ENCODE measurements at places on chromosomes 5 and 9.

DNA sequence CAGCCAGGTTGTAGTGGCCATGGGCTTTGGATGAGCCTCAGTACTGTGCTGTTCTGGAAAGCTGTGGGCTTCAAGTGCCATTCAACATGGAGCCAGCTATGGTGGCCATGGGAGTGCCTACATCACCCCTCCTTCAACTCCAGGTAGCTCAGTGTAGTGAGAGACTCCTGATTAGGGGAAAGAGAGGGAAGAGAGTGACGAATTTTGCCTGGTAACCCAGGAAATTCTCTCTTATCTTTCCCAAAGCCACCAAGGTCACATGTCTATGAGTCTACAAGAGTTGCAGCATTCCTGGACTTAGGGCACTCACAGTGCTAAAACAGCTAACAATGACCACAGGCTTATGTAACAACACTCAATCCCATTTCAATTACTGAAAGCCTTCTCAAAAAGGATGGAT is 81.7 kb upstream of the SPTLC1 start:
- DNase-seq: no peak

DNA sequence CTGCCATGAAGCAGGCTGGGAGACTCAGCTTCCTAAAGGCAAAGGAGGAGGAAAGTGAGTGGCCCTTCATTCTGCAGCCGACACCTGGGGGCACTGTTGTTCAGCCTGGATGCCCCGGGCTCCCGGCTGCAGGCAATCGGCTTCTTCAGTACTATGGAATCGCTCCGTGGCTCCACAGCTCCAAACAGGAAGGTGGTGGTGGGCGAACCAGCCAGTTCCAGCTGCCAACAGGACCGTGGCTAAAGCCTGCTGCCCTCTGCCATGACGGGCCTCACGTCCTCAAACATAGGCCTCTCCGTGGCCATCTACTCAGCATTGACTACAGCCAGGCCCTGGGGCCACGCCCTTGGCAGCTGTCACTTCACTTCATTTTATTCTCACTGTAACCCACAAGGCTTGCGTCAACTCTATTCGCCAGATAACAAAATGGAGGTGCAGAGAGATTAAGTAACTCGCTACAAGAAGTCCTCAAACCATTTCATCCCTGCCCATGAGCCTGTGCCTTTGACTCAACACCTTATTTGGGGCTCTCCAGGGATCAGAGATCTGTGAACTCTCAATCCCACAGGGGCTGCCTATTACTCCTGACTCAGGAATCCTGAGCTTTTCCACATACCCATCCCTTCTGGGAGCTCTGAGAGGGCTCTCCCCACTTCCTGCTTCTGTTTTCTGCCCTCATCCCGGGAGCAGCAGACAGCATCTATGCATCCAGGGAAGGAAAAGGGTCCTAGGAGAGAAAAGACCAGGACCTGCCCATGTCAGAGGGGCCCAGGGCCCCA is 38.0 kb downstream of the PAX5 start:
- DNase-seq: no peak

DNA sequence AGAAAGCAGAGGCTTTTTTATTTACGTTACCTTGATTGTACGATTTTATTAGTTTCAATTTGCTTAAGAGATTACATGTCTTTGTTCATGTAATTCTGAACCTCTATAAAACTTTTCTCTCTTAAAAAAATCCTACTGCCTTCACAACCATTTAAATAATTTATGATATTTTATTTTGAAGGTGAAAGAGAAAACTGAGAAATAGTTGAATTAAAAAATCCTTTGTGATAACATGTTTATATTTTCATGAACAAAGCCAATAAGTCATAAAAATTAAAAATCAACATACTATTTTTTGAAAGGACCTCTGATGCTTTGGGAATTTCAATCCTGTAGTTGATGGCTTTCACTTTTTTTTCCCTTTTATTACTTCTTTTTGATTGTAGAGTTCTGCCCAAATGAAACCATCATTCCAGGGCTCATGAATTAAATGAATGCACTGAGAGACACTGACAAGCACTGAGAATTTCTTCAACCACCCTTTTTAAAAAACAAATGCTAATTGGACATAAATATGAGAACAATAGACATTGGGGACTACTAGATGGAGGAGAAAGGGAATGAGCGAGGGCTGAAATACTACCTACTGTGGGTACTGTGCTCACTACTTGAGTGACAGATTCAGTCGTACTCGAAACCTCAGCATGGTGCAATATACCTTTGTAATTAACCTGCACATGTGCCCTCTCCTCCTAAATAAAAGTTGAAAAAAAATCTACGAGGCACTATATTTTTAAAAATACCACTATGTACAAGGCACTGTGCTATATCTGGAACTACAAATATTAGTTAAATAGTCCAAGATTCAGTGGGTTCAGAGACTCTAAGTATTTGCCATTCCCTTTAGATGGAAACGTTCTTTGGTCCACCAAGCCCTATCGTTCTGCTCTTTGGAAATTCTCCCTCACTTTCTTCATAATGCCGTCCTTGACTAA is 5.9 kb downstream of the CDKN2A start:
- DNase-seq: no peak

- no peak for DNase-seq
Measured at GRCh38 chr5:179478624-179479023, 71.7 kb upstream of the RUFY1 start.

- DNase-seq: no peak
Measured at GRCh38 chr9:7237473-7238246, 479.9 kb downstream of the KDM4C start.

Measured in NCI-H1048 (cell line).